ENCODE measurements at places on chromosomes 7 and 10.
A peak's percentile ranks its signal among the peaks of the same experiment; 100 is the strongest.

DNA sequence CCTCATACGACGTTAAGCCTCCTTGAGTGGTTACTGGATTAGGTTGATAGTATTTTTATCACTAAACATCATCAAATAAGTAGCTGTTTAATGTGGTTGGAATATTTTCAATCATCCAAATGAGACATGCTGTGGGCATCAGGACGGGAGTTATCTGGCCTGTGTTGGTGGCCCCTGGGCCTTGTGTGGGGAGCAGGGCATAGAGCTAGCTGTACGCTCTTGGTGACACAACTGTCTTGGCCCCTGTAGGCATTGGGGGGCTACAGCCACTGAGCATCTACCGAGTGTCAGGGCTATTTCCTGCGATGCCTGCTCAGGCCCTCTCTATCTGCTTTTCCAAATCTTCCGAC is 28.3 kb downstream of the BAG3 start:
- DNase-seq, result no peak

- DNase-seq, result no peak
Measured at GRCh38 chr7:129970816-129971215, 18.1 kb upstream of the UBE2H start.

GRCh38 chr10:44386546-44387052 is 1.7 kb upstream of the CXCL12 start:
- peak; percentile 53 for DNase-seq

GRCh38 chr7:127873715-127874636 is 157.3 kb downstream of the LRRC4 start:
- no peak for DNase-seq

- DNase-seq, result no peak
Measured at GRCh38 chr10:72095195-72095594, 6.8 kb upstream of the SPOCK2 start.

GRCh38 chr7:124762611-124763143 is 2.9 kb downstream of the GPR37 start:
- peak; percentile 71 for DNase-seq

GRCh38 chr10:122688293-122688989 is 11.2 kb downstream of the C10orf120 start:
- DNase-seq, result peak; percentile 25

GRCh38 chr10:101780187-101780817 is 2.9 kb downstream of the NPM3 start:
- DNase-seq, result no peak

GRCh38 chr7:33258491-33258951 is 129.2 kb downstream of the BBS9 start:
- DNase-seq, result peak; percentile 12

GRCh38 chr7:18873734-18874336 is 243.6 kb downstream of the TWIST1 start:
- DNase-seq, result no peak

GRCh38 chr10:101803511-101803910 is 14.7 kb downstream of the OGA start:
- DNase-seq, result no peak

DNA sequence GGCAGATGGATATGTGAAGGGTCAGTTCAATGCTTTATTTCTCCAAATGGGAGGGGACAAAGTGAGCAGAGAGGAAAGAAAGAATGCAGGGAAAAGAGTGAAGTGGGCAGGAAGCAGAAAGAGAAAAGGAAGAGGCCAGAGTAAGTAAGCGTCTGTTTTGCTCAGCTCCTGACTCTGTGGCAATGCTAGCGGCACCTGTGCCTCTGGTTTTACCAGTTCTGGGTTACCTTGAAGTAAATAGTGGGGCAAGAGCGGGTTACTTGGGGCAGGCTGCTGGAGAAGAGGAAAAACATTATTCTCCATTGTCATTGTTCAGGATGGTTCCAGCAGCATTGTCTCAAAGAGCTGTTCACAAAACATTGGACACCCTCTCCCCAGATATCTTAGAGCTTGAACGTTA is 1.9 kb downstream of the TAS2R40 start:
- no peak for DNase-seq

- no peak for DNase-seq
Measured at GRCh38 chr10:80283536-80284199, 5.8 kb downstream of the MAT1A start.

DNA sequence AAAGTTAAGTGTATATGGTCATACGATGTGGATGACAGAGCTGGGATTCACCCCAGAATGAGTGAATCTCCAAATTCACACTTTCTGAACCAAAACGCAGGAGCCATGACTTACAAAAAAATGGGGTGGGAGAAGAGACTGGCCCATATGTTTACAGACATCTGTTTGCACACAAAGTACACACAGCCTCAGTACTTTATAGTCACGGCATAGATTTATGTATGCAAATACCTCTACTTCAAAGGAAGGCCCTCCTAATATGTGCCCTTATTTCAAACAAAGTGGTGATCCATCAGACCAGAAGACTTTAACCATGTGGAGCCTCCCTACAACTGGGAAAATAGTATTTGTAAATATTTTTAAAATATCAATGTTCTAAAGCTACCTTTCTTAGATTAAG is 22.2 kb upstream of the JMJD1C start:
- no peak for DNase-seq

GRCh38 chr7:158910254-158911053 is 54.1 kb downstream of the DYNC2I1 start:
- no peak for DNase-seq

GRCh38 chr7:10588084-10588483 is 385.6 kb upstream of the PHF14 start:
- DNase-seq, result no peak

GRCh38 chr10:26556748-26557640 is 118.9 kb downstream of the APBB1IP start:
- DNase-seq, result peak; percentile 76

DNA sequence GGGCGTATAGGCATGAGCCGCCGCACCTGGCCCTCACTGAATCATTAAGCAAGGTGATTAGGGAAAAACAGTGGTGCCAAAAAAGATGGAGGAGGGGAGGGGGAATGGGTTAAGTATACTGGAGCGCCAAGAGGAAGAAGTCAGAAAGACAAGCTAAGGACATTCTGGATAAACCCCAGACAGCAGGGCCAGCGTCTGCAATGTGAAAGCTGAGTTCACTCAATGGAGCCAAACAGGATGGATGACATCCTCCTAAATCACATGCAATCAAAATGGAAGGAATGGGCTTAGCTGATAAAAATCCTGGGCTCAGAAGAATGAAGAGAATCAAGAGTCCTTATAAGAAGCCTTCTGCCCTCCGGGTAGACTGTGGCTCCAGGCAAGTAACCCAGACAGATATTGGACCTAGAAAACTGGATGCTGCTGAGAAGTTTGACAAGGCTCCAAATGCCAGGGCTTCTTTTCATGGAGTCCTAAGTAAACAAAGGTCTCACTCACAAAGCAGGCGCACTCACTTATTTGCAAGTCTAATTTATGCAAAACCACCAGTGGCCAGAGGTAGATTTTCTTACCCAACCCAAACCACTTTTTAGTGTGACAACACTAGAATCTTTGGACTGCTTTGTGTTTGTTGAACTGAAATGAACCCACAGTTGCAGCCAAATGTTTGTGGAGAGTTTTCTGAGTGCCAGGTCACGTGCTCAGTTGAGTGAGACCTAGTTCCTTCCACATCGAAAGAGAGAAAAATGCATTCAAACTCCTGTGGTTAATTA is 519.1 kb upstream of the AUTS2 start:
- peak; percentile 76 for DNase-seq

GRCh38 chr7:50349963-50350944 is 45.7 kb downstream of the IKZF1 start:
- no peak for DNase-seq

DNA sequence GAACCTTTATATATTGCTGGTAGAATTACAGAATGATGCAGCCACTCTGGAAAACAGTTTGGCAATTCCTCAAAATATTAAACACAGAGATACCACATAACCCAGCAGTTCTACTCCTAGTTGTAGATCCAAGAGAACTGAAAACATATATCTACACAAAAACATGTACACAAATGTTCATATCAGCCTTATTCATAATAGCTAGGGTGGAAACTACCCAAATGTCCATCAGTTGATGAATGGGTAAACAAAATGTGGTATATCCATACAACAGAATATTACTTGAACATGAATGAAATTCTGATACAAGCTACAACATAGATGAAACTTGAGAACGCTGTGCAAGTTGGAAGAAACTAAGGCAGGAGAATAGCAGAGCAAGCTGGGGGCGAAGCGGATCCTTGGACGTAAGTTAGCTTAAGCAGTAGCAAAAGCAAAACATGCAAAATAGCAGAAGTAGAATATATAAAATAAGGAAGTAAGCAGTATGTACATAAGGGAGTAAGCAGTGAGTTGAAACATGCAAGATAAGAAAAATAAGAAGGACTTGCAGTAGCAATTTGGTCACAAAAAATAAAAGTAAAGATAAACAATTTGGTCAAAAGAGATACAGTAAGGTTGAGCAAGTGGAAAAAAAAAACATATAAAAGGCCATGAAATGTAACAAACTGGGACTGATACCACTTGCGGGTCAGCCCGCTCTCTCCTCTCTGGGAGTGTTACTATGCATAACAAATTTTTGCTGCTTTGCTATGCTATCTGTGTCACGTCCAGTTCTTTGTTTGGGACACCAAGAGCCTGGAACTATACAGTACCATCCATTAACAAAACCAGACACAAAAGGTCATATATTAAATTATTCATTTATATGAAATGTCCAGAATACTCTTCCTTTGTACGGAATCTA is 18.0 kb upstream of the HILPDA start:
- no peak for DNase-seq

- DNase-seq, result no peak
Measured at GRCh38 chr10:96699613-96700012, 20.7 kb downstream of the PIK3AP1 start.
